ENCODE measurements at places on chromosomes 4 and X.
A peak's percentile ranks its signal among the peaks of the same experiment; 100 is the strongest.

DNA sequence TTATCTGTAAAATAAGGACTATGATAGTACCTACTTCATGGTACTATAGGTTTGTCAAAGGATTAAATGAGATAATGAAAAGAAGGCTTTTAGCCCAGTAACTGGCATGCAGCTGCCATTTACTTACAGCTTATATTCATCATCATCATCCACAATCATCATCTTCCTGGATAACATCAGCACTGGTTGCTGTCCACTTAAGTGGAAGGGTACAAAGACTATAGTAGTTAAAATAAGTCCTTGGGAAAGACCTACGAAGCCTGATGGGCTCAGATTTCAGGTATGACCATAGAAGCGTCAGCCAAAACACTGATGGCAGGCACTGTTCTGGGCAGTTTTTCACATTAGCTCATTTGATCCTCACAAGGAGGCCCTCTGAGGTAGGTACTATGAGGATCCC lies 20.6 kb downstream of the CCDC149 start:
- no peak for DNase-seq

GRCh38 chr4:130703211-130703935 lies 1607.4 kb downstream of the C4orf33 start:
- DNase-seq: no peak

- no peak for DNase-seq
These were observed 14.3 kb downstream of the FAM9C start for GRCh38 chrX:13029887-13030771.

- DNase-seq: no peak
These were observed 156.8 kb downstream of the TEX13A start for GRCh38 chrX:105063743-105064142.

- no peak for DNase-seq
These were observed 60.7 kb downstream of the ABCG2 start for GRCh38 chr4:88097781-88098180.

- no peak for DNase-seq
These were observed 16.9 kb downstream of the ACOT9 start for GRCh38 chrX:23726191-23726590.

- DNase-seq: peak; percentile 58
These were observed 192.8 kb upstream of the BCOR start for GRCh38 chrX:40290517-40290916.

GRCh38 chr4:140249351-140249750 lies 95.4 kb upstream of the MAML3 start:
- DNase-seq: no peak

DNA sequence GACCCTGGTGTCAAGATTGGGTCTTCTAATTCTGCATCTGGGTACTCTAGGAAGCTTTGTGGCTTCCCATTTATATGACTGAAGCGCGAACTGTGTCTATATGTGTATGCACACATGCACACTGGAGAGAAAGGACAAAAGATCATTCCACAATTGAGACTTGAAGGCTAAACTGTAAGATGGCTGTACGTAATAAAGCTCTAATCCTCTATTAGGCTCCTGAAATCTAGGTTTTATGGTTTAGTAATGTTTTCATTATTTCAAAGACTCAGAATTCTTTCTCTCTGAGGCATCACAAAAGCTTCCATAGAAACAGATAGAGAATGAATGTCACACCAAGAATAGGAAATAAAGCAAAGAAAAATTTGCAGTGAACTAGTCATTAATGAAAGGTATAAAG lies 320.7 kb upstream of the FTHL17 start:
- no peak for DNase-seq

DNA sequence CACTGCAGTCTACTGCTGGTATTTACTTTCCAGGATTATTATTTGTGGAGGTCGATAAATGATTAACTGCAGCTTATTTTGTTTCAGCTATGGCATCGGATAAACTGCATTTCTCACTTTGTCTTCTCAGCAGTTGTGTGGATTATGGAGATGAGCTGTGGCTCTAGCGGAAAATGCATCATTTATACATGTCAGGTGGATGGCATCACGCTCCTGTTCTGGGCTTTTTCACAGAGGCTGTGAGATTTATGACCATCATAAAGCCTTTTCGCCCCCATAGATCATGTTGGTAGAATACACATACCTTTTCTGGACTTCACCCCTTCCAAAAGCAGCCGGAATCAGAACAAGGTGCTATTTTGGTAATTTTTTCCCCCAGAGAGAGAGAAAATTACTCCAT lies 118.8 kb upstream of the MAGEB18 start:
- no peak for DNase-seq

GRCh38 chrX:17692709-17693346 lies 44.5 kb upstream of the SCML1 start:
- DNase-seq: no peak

GRCh38 chrX:41602816-41603345 lies 85.9 kb upstream of the GPR34 start:
- DNase-seq: no peak

GRCh38 chrX:78377186-78377585 lies 49.8 kb upstream of the CYSLTR1 start:
- DNase-seq: no peak

DNA sequence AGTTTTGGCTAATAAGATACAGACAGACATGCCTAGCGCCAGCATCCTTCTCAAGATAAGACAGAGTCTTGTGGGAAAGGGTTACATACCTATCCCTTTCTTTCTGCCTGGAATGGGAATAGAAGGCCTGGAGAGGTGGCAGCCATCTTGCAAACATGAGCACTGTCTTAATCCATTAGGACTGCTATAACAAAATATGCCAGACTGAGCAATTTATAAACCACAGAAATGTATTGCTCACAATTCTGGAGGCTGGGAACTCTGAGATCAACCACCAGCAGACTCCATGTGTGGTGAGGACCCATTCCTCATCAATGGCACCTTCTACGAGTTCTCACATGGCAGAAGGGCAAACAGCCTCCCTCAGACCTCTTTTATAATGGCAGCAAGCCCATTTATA lies 26.5 kb upstream of the NEIL3 start:
- DNase-seq: no peak

DNA sequence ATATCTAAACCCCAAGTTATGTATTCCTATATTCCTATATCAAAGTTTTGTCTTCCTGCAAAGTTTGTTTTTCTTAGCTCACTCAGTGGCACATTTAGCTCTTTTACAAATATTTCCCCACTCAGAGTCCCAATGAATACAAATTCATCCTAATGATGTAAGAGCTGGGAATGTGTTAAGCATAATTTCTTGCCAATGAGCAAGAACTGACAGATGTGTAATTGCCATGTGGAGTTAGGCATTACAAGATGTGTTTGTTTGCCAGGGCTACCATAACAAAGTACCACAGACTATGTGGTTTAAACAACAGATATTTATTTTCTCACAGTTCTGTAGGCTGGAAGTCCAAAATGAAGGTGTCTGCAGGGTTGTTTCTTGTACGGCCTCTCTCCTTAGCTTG lies 302.1 kb downstream of the KCTD8 start:
- DNase-seq: no peak

GRCh38 chr4:156422576-156422975 lies 468.9 kb upstream of the CTSO start:
- no peak for DNase-seq

DNA sequence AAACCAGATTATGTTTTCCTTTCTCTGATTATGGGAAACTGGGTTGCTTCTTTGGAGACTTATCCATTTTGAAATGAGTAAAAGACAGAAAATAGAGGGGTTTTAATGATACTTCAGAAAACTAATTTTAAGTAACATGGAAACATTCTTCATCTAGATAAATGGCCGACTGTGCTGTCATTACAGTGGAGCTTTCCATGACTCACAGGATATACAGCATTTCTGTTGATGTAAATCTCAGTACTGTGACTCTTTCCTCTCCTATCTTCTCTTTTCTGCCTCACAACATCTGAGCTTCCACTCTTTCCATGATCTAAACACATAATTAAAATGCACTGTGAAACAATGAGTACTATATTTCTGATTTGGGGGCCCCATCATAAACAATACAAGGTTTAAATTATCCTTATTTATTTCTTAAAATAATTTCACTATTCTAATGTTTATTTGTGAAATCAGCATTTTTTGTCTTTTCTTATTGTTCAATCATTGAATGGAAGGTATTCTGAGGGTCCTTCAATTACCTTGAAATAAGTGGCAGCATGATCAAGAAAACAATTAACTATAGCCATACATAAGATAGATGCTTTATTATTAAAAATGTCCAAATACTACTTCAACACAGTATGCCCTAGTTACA lies 19.3 kb downstream of the SEC24D start:
- DNase-seq: no peak

GRCh38 chr4:108484187-108484586 lies 136.2 kb upstream of the RPL34 start:
- DNase-seq: no peak

- no peak for DNase-seq
These were observed 30.4 kb upstream of the HPGDS start for GRCh38 chr4:94372991-94373390.

GRCh38 chr4:105641845-105642244 lies 66.6 kb downstream of the INTS12 start:
- DNase-seq: no peak

GRCh38 chr4:130814896-130815295 lies 1718.9 kb downstream of the C4orf33 start:
- DNase-seq: no peak

GRCh38 chr4:42653626-42654560 lies 3.0 kb downstream of the ATP8A1 start:
- no peak for DNase-seq

GRCh38 chr4:11824566-11824965 lies 395.9 kb upstream of the HS3ST1 start:
- no peak for DNase-seq

- DNase-seq: peak; percentile 38
These were observed 477 bp downstream of the KLHL13 start for GRCh38 chrX:118115953-118116712.

GRCh38 chr4:67550451-67550850 lies 5.1 kb upstream of the CENPC start:
- no peak for DNase-seq

- no peak for DNase-seq
These were observed 901.9 kb downstream of the FAT4 start for GRCh38 chr4:126216611-126217010.

DNA sequence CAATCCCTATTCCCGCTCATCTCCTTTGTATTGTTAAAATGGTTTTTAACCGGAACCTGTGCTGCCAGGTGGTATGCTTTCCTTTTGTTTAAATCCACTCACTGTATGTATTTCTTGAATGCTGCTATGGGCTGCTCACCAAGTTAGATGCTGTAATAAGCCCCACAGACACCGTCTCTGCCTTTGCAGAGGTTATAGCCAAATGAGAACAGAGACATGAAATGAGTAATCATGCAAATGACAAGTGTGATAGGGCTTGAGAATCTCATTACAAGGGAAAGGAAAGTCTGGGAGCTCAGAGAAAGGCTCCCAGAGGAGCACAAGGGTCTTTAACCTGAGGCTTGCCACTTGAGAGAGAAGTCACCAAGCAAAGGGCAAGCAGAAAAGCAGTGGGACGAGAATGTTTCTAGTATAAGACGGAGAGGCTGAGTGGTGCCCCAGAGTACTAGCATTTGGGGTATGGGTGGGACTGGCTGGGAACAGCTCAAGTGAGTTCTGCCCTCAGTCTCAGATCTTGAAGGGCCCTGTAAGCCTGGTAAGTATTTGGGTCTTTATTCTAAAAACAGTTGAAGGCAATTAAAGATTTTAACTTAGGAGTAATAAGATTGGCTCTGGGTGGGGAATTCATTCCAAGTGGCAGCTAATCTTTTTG lies 110.8 kb upstream of the H2AZ1 start:
- no peak for DNase-seq

- no peak for DNase-seq
These were observed 26.1 kb downstream of the IGSF1 start for GRCh38 chrX:131262738-131263679.

DNA sequence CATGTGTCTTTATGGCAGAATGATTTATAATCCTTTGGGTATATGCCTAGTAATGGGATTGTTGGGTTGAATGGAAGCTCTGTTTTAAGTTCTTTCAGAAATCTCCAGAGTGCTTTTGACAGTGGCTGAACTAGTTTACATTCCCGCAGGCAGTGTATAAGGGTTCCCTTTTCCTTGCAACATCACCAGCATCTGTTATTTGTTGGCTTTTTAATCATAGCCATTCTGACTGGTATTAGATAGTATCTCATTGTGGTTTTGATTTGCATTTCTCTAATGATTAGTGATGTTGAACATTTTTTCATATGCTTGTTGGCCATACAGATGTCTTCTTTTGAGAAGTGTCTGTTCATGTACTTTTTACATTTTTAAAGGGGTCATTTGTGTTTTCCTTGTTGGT lies 129.8 kb downstream of the TBCK start:
- no peak for DNase-seq

DNA sequence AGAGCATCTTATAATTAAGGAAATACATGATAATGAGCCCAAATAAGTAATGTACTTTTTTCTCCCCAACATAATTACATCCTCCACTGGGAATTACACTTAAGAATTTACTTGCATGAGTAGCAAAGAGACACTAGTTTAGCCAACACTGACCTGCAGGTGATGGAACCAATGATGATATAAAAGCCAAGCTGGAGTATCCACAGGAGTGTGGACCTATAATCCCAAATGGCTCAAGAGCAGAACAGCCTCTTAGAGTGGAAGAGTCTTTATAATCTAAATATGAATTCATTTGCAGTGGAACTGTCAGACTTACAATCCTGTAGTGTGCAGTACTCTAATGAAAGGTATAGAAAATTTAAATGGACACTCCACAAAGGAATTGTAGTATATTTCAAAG lies 22.2 kb downstream of the WDR19 start:
- DNase-seq: no peak

DNA sequence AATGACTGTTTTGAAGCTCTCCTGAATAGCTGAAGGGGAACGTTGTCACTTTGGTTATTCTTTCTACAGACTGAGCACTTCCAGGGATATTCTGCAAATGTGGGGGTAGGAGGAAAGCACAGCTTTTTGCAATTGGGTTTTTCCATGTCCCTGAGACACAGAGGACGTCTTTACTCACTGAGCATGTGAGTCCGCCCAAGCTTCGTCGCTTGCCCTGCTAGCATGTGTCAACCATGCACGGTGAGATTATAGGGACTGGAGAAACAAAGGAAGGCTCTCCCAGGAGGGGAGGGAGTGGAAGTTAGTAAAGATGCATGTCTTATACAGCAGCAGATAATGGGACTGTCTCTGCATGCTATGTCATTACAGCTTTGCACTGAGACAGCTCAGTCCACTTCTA lies 111.5 kb upstream of the SFRP2 start:
- no peak for DNase-seq

GRCh38 chr4:182695009-182695408 lies 222.2 kb downstream of the DCTD start:
- no peak for DNase-seq

GRCh38 chrX:42075032-42075431 lies 151.7 kb upstream of the CASK start:
- DNase-seq: no peak

GRCh38 chr4:57740625-57741190 lies 630.5 kb upstream of the IGFBP7 start:
- DNase-seq: no peak

GRCh38 chr4:52545099-52546069 lies 113.7 kb downstream of the USP46 start:
- DNase-seq: peak; percentile 85

All from heart left ventricle (tissue), 16 donors.